ENCODE measurements at places on chromosomes 5 and 9.
A peak's percentile ranks its signal among the peaks of the same experiment; 100 is the strongest.

GRCh38 chr5:160521392-160521663 lies 99.7 kb downstream of the PTTG1 start:
- DNase-seq = no peak

DNA sequence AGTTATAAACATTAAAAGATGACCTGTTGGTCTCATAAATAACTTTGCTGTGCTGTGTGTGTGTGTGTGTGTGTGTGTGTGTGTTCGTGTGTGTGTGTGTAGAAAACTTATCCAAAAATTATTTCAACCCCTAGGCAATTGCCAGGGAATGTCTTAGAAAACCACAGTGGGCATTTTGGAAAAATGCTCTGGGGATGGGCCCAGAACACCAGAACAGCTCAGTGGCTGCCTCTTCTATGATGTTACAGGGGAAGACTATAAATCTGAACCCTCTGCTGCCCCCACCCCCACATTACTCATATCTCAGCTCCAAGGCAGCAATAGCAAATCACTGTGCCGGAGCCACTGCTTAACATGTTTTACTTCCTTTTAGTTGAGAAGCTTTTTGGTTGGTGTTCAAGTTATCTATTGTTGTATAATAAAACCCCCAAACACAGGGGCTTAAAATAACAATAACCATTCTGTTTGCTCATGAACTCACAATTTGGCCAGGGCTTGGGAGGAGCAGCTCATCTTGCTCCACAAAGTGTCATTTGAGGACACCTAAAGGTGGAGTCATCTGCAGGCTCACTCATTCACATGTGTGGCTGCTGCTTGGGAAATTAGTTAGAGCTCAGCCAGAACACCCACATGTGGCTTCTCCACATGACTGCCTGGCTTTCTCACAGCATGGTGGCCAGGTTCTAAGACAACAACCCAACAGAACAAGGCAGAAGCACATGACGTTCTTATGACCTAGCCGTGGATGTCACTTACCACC lies 40.4 kb downstream of the ACTBL2 start:
- no peak for DNase-seq

GRCh38 chr9:34719021-34719768 lies 9.3 kb upstream of the CCL21 start:
- DNase-seq = no peak

- no peak for DNase-seq
Measured at GRCh38 chr9:131960851-131961495, 118.7 kb downstream of the MED27 start.

DNA sequence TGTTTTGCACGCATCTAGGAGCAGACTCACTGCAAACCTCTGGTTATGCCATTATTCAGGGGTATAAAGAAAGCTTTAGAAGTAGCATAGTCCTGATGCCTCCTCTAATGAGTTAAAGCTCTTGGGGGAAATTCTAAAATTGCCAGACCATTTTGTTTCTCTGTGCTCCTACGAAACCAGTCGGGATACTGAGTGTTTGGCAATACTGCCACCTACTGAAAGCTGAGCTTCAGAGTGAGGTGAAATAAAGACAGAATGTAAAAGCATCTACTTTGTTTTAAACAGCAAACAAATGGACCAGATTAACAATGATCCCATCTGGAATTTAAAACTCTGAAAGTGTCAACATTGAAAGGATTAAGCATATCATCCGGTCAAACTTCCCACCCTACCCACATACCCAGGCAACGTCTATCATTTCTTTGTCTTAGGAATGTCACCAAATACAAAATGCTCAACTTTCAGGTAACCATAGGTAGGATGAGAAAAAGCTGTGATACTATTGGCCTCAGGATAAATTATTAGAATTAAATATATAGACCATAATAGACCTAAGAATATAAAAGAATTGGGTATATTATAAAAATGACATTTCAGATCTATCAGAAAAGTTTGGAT lies 77.8 kb upstream of the SHISAL2B start:
- DNase-seq = peak; percentile 80

- DNase-seq = no peak
Measured at GRCh38 chr5:75964008-75964407, 119.2 kb upstream of the SV2C start.

DNA sequence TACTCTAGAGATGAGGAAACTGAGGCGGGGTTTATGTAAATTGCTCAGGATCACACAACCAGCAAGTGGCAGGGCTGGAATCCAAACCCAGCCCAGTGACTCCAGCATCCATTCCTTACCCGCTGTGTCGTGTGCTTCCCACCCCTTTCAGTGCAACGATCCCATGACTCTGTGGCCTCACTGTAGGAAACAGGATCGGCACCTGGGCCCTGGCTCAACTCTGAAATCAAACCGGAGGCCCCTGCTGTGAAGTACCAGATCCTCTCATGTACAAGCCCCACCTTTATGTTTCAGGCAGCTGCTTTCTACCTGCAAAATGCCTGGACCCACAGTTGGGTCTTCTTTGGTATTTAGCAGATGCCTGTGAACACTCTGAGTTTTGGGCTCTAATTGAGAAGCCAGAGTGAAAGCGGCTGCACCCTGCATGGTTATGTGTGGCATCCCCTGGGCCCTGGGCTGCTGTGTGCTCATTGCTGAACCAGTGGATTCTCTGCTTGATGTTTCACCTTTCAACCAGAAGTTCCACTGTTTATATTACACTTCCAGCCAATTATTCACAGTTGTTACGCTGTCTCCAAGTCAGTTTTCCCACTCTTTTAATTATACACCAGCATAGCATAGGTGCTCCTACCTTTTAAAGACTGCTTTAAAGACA lies 36.7 kb downstream of the ABLIM3 start:
- DNase-seq = no peak

DNA sequence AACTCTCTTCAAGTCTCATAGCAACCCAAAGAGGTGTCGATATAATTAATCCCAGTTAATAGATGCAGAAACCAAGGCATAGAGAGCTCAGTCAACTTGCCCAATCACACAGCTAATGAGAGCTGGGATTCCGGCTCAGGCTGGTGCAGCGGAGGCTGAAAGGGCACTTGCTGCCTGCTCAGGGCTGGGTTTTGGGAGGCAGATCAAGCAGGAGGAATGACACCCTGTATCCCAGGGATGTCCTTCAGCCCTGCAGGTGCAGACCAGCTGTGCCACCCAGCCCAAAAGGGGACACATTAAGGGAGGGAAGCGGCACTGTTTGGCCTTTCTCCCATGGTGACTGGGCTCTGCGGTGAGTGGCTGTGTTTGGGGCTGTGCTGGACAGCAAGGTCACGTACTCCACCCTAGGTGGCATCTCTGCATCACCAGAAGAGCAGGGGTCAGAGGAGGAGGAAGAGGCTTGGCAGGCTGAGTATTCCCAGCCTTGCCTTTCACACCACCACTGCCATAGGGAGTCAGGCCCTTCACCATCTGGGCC lies 124.1 kb downstream of the MVB12B start:
- DNase-seq = no peak

GRCh38 chr5:55852503-55852902 lies 1.3 kb downstream of the IL31RA start:
- no peak for DNase-seq

DNA sequence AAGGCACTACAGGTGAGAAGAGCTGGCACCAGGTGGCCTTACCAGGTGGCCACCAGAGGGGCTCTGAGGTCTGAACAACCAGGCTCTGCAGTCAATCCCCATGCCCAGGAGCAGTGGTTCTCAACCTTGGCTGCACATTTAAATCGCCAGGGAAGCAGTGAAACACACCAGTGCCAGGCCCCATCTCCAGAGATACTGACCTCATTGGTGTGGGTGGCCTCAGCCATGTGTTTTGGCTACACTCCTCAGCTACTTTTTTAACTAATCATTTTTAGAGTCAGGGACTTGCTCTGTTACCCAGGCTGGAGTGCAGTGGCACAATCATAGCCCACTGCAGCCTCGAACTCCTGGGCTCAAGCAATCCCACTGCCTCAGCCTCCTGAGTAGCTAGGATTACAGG lies 56.0 kb downstream of the GABBR2 start:
- DNase-seq = peak; percentile 11

DNA sequence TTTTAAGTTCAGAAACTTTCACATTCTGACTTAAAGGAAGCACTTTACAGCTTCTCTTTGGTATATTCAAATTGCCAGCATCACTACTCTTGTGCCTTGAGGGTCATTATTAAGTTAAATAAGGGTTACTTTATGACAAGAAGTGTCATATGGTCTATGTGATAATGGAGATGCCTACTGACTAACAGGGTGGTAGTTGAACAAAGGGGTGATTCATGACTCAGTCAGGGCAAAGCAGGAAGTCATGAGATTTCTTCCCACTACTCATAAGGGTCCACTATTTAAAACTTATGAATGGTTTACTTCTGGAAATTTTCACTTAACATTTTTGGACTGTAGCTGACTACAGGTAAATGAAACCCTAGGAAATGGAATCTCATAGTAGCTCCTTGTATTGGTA lies 938.3 kb upstream of the PTPRD start:
- DNase-seq = no peak

DNA sequence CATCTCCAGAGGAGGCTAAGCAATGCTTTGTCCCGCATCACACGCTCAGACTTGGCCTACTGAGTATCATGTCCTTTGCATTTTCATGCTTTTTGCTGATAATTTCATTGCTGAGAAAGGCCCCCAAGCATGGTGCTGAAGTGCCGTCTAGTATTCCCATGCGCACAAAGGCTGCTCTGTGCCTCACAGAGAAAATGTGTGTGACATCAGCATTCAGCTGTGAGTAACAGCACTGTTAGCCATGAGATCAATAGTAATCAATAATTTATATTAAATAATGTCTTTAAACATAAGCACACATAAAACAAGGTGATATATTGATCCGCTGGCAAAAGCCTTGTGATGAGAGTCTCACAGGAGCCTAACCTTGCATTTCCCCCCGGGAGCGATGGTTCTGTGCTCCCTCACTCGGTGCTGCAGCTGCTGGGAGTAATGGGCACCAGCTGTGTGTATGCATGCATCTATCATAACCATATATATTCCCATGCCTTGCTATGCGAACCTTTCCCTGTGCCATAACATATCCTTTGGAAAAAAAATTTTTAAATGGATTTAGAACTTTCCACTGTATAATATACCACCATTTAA lies 50.4 kb upstream of the RNF130 start:
- no peak for DNase-seq

DNA sequence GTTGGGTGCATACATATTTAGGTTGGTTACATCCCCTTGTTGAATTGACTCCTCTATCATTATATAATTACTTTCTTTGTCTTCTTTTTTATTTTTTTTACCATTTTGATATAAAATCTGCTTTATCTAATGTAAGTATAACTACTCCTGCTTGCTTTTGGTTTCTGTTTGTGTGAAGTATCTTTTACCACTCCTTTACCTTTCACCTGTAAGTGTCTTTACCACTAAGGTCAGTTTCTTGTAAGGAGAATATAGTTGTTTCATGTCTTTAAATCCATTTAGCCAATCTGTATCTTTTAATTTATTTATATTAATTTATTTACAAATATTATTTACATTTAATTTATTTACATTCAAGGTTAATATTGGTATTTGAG lies 33.0 kb downstream of the INSL4 start:
- no peak for DNase-seq

DNA sequence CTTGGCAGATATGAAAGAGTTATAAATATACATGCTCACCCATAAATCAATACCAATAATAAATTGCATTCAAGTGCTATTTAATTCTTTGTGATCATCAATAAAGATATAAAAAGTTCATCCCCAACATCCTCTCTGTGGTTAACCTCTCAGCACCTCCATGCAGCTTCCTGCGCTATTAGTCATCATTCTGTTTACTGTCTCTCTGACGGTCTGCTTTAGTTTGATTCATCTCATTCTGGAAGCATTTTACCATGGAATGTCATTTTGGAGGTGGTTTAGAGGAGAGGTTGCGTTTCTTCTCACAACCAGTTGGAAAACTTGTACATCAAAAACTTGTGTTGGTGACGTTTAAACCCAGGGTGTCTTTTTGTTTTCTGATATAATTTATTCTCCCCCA lies 486.6 kb downstream of the BRINP1 start:
- DNase-seq = peak; percentile 66

DNA sequence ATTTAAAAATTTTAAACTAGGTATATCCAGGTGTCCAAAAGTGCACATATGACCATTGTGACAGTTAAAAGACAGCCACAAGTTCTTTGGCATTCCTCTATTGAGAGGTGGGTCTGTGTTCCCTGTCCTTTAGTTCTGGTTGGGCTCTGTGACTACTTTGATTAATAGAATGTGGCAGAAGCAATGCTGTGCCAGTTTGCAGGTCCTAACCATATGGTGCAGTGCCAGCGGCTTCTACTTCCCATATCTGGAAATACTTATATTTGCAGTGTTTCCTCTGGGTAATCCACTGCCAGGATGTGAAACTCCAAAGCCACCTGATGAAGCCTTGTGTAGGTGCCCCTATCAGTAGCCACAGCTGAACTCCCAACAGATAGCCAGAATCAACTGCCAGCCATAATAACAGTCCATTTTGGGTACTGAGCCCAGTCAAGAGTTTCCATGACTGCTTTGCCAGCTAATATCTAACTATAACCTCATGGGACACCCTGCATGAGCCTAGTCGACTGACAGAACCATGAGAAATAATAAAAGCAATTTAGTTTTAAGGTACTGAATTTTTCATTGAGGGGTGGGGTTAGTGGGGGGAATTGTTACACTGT lies 361.0 kb upstream of the SEMA6A start:
- no peak for DNase-seq

- DNase-seq = peak; percentile 35
Measured at GRCh38 chr5:61625137-61625561, 293.1 kb downstream of the ZSWIM6 start.

- peak; percentile 90 for DNase-seq
Measured at GRCh38 chr9:110334871-110335270, 2.8 kb downstream of the TXNDC8 start.

GRCh38 chr5:151153766-151154272 lies 3.8 kb downstream of the ANXA6 start:
- DNase-seq = no peak

DNA sequence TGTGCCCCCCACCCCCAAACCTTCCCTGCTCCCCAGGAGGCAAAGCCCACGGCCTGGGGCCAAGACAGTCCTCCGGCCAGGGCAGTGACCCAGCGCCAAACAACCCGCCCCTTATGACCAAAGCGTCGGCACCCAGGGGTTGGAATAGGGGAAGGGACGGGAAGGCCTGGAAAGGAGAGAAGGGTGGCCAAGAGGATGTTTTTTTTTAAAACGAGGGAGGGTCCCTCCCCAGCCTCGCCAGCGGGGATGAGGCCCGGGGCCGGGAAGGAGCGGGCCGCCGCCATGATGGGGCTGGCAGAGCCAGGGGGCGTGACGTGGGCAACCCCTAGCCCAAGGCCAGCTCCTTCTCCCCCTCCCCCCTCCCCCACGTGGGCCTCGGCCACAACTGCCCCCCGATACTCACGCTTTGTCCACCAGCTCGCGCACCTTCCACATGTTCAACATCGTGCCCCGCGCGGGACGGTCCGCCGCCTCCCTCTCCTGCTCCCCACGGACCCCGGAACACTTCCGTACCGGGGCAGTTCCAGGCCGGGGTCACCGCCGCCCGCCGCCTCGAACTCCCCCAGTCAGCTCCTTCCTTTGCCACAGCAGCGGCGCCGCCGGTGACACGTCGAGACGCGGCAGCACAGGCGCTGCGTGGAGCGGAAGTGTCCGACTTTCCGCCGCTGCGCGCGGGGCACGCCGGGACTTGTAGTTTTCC lies at the start of gene CLINT1:
Gene CLINT1, minus strand, starts transcription at position 619 of the 700 bp plus-strand sequence. Its CDS starts 175 bp downstream, at position 444.
- DNase-seq = peak; percentile 96
